ENCODE measurements at places on chromosomes 6 and 20.

- DNase-seq, result peak; percentile 70
Observed at GRCh38 chr6:141165002-141165665, 967.6 kb upstream of the GJE1 start.

- peak; percentile 55 for DNase-seq
Observed at GRCh38 chr6:110949679-110950285, 8.7 kb upstream of the GTF3C6 start.

DNA sequence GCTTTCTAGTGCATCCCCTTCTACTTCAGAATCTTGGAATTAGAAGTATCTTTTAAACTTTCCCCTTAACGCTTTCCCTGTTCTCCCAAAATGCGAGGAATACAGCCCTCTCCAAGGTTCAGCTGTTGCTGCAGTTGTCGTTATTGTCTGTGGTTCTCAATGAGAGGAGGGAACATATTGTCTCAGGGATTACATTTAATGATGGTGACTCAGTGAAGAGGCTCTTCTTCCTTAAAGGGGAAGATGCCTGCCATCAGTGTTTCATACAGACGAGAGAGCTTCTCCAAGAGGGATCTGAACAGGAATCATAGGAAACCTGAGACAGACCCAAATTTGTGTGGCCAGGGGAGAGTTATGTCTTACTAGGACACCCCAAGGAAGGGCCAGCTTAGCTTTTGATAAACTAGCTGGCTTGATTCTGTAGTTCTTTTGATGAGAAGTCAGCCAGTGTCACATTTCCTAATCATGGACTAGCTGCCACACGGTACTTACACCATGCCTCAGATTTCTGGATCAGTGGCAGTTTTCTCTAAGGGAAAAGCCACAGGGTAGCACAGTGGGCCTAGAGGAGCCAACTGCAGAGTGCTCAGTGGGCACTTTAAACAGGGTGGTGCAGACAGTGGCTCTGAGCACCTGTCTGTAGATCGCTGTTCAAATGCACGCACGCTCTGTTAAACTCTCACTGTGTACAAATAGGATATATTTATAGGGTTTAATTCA, 59.7 kb upstream of the TMEM181 start:
- peak; percentile 62 for DNase-seq

DNA sequence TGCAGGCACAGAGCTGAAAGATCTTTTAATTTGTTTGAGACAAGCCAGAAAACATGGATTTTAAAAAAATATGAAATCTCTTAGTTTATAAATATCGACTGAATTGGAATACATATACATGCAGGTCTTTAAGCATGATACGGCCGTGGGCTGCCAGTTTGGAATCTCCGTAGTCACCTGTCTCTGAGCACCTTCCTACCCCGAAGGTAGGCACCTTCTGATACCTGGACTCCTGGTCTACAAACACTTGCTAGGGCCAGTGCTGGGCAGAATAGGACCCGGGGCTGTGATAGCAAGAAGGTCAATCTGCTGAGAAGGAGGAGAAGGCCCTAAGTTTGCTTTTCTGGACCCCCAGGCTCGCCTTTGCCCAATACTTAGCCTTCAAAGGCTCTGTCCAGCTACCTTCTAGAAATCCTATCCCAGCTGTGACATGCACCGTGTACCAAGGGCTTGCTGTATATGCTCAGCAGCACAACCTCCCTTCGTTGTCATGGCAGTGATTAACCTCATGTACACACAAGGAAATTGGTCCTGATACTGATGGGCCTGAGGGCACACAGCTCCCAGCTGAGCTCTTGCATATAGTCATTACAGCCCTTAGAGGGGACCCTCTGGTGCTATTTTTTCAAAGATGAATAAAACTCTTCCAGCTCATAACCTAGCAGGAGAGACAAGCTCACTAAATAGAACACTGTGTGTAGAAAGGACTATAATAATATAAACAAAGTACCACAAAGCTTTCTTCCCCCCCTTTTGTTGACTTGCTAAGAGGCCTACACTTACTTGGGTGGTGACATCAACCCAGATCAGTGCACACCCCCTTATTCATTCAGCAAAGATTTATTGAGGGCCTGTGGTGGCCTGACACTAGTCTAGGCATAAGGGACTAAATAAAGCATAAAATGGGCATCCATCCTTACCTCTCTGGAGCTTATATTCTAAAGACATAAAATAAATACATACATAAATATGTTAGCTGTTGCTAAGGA, 17.7 kb downstream of the SNPH start:
- DNase-seq, result peak; percentile 33

- peak; percentile 50 for DNase-seq
Observed at GRCh38 chr6:56314683-56315523, 67.5 kb upstream of the COL21A1 start.

- no peak for DNase-seq
Observed at GRCh38 chr6:136426627-136427377, 123.4 kb downstream of the MAP7 start.

GRCh38 chr6:15020119-15020770, 225.6 kb upstream of the JARID2 start:
- no peak for DNase-seq

DNA sequence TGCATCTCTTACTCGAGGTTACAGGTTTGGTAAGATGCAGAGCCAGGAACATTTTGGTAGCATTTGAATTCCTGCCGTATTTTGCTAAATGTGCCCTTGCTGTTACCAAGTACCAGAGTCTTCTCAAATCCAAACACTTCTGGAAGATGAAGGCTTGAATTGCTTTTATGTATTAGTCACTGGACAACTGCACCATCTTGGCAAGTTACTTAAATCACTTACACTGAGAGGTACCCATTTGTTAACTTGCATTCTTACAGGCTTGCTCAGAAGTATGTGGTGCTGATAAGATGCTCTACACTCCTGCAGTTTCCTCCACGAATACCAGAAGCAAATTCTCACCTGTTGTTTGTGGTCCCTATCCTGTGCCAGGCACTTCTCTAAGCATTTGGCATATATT, 12.7 kb downstream of the IL22RA2 start:
- peak; percentile 62 for DNase-seq

GRCh38 chr6:14259594-14260152, 142.1 kb downstream of the CD83 start:
- DNase-seq, result no peak

GRCh38 chr6:13447949-13448724, 39.3 kb downstream of the GFOD1 start:
- DNase-seq, result peak; percentile 6

DNA sequence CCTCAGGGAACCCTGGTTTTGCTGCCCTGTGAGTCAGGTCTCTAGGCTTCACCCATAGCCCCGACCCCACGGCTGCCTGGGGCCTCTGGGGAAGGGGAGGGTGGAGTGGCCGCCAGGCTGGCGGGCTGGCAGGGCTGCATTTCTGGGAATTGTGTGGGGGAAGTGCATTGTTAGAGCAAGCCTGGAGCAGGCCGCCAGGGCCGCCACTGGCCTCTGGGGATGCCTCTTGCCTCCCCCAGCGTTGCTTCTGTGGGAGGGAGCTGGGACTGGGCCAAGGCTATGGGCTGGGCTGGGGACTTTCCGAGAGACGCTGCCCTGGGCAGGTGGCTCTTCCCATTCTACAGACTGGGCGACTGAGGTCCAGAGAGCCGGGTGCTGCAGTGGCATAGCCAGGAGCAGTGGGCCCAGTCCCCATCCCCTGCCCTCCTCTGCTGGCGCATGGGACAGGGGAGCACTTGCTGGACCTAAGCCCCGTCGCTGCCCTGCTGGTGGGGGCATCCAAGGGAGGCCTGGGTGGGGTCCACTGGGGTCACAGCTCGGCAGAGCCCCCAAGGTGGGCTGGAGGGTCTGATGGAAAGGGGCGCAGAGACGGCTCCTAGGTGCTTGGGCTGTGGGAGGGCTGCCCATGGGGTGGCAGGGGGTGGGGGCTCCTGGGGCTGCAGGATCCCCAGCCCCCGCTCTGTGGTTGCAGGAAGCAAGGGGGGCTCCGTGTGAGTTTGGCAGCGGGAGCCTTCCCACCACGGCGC, 6.6 kb upstream of the SOX18 start:
- DNase-seq, result peak; percentile 51

- DNase-seq, result no peak
Observed at GRCh38 chr20:54029176-54029575, 41.2 kb downstream of the BCAS1 start.

DNA sequence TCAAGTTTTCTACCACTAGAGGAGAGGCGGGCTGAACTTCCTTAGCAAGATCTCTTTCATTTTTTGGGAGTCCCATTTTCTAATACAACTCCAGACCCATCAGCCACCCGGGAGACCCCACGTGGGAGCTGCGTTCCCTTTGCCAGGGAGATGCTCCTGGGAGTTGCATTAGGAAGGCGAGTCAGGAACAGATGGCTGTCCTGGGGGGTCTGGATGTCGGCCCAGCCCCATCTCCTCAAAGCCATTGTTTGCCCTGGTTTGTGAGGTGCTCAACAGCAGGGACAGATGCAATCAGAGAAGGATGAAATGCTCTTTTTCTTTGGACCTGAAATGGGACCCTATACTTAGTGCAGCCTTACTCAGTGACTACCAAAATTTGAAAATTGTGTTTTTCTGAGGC, 39.4 kb downstream of the CARMIL1 start:
- no peak for DNase-seq

DNA sequence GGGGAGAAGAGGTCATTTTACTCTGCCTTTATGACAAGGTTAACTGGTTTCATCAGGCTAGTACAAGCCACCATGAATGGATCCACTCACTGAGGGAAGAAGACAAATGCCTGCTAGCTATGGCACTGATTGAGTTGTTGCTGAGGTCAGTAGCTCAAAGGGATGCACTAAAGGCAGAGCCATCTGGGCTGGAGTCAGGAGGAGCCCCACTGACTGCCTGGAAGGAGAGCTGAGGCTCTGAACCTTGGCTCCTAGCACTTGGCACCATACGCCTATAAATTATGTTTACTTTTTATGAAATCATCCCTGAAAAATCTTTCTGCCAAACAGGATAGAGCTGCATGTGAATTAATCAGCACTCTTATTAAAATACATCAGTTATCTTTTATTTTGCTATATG, 104.6 kb downstream of the DTD1 start:
- no peak for DNase-seq

GRCh38 chr6:718345-718744, 25.4 kb upstream of the EXOC2 start:
- no peak for DNase-seq

DNA sequence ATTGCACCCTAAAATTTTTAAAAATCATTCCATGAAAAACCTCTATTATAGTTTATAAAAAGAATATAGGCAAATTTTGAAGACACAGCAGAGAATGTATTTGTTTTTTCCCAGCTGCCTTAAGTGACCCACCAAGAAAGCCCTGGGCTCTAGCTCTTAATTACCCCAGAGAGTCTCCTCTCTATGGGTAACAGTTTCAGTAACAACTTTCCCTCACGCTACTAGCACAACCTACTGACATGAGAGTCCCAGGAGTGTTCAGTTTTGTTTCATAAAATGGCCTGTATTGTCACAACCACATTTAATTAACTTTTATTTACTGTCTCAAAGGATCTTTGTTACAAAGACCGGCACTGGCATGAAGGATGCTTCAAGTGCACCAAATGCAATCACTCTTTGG, 41.5 kb downstream of the FHL5 start:
- no peak for DNase-seq

DNA sequence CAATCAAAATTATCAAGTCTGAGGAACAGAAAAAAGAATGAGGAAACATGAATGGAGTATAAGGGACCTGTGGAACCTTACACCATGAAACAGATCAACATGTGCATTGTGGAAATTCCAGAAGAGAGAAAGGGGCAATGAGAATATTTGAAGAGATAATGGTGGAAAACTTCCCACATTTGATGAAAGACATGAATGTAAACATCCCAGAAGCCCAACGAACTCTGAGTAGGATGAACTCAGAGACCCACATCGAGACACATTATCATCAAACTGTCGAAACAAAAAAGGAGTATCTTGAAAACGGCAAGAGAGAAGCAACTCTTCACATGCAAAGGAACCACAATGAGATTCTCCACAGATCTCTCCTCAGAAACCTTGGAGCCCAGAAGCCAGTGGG, 371.1 kb downstream of the CDKAL1 start:
- DNase-seq, result no peak

- DNase-seq, result no peak
Observed at GRCh38 chr6:1496092-1496491, 106.7 kb downstream of the FOXF2 start.

DNA sequence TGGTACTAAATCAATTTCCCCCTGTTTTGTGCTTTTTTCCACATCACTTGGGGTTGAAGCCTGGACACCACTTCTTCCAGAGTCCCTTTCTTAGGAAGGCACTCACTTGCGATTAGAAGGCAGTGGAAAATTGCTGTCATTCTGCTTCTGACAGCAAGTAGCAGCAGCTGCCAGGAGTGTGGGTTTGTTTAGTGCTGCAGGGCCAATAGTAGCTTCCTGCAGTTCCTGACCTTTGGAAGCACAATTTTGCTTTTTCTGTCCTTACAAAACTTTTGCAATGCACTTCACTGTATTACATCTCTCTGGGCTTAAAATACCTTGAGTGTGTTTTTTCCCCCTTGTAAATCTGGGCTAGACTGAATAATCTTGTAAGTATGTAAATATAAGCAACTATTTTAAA, 12.5 kb upstream of the HLA-DRA start:
- no peak for DNase-seq

DNA sequence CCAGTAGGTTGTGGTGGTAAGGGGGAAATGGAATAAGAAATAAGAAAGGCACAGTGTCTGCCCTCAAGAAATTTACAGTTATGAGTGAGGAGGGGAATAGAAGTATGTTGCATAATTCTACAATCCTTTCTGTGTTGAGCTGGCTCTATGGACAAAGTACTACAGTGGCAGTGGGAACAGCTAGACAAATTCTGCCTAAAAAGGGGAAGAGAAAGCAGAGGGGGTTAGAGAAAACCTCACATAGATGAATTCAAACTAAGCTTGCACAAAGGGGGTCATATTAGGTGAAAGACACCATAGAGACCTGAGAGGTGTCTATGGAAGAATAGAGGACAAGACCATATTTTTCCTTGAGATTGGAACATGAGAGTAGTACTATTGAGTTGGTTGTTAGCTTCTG, 146.9 kb upstream of the VGLL2 start:
- DNase-seq, result no peak

DNA sequence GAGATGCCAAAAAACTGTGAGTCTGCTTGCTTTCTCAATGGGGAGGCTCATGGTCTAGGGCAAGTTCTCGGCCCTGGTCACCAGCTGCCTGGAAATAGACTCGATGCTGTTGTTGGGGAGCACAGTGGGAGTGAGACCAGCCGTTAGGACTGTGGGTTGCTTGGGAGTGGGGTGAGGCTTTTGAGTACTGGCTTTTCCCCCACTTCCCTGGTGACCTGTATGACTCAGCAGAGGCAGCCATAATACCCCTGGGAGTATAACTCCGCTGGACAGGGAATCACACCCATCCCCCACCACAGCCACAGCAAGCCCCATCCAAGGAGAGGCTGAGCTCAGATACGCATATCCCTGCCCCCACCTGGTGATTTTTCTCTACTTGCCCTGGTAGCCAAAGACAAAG, 48.9 kb upstream of the OGFRL1 start:
- DNase-seq, result no peak

- DNase-seq, result peak; percentile 87
Observed at GRCh38 chr20:15673206-15673605, 900.0 kb downstream of the KIF16B start.

- DNase-seq, result no peak
Observed at GRCh38 chr6:15129887-15130286, 116.0 kb upstream of the JARID2 start.

GRCh38 chr6:107114213-107114925, 946 bp downstream of the BEND3 start:
- DNase-seq, result peak; percentile 44

Data from renal cortical epithelial cell (primary cell).